Activated CD8-positive, alpha-beta memory T cell treated with anti-CD3 and anti-CD28 coated beads for 1 hour (primary cell): ENCODE measurements at places on chromosomes 16 and 17.

DNA sequence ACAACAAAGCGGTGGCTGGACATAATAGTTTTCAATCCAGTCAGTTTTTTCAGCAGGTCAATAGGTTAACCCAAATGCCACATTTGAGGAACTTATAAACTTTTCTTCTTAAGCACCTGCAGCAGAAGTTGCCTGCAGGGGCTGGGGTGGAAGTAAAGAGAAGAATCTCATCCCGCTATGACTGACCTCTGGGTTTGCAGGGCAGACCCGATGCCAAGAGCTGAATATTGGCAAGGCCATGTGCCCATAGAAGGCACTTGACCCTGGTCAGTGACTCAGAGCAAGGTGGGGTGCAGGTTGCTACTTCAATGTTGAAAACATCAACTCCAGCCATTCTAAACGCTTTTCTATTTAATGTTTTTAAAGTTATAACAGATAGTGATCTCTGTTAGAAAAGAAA is 17.9 kb upstream of the SMPD3 start:
- no peak for DNase-seq

DNA sequence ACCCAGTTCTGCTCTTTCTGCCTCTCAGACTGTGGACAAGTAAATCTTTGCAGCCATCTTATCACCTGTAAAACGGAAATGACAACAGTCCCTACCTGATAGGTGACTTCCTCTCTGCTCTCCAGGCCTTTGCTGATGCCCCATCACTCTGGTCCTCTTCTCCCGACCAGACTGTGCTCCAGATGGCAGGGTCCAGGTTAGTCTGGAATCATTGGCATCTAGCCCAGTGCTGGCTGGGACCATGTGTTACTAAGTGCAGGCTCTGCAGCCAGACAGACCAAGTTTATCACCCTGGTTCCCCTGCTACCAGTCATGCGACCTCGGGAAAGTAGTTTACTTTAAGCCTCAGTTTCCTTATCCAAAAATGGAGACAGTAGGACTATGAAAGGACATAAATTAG is 1.8 kb upstream of the NUBP1 start:
- DNase-seq = no peak

GRCh38 chr16:30876867-30877266 is 17.0 kb downstream of the BCL7C start:
- no peak for DNase-seq

DNA sequence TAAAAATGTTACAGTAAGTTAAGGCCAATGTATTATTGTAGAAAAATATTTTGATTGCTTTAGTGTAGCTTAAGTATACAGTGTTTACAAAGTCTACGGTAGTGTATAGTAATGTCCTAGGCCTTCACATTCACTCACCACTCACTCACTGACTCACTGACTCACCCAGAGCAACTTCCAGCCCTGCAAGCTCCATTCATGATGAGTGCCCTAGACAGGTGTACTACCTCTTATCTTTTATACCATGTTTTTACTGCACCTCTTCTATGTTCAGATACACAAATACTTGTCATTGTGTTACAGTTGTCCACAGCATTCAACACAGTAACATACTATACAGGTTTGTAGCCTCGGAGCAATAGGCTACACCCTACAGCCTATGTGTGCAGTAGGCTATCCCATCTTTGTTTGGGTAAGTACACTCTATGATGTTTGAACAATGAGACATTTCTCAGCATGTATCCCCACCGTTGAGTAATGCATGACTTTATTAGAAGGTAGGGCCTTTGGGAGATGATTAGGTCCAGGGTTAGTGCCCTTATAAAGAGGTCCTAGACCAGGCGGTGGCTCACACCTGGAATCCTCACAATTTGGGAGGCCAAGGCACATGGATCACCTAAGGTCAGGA is 117.8 kb downstream of the SLC39A11 start:
- DNase-seq = no peak

- DNase-seq = no peak
Measured at GRCh38 chr17:73420897-73421296, 109.1 kb upstream of the CDC42EP4 start.

DNA sequence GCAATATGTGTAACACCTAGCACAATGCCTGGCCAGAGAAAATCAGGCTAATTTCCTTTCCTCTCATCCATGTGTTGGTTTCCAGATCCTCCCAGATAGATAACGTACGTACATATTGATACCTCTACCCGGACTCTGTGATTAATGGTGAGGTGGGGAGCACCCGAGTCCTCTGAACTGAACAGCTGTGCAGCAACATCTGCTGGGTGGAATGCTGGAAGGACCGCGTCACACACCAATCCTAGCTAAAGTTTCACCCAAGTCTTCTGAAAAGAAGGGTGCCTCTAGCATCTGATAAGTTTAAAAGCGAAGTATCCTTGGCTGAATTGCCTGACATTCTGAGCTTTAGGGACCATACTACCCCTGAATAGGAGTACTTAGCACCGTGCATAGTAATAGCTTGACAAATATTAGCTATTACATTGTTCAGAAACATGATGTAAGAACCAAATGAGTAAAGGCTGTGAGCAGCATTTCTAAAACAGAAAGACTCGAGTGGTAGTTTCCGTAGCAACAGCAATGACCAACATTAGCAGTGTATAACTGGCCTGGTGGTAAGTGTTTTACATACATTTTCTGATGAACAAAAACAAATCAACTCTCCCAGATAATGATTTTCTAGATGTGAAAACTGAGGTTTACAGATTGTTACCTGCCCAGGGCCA is 91.4 kb downstream of the SYCE1L start:
- DNase-seq = no peak

DNA sequence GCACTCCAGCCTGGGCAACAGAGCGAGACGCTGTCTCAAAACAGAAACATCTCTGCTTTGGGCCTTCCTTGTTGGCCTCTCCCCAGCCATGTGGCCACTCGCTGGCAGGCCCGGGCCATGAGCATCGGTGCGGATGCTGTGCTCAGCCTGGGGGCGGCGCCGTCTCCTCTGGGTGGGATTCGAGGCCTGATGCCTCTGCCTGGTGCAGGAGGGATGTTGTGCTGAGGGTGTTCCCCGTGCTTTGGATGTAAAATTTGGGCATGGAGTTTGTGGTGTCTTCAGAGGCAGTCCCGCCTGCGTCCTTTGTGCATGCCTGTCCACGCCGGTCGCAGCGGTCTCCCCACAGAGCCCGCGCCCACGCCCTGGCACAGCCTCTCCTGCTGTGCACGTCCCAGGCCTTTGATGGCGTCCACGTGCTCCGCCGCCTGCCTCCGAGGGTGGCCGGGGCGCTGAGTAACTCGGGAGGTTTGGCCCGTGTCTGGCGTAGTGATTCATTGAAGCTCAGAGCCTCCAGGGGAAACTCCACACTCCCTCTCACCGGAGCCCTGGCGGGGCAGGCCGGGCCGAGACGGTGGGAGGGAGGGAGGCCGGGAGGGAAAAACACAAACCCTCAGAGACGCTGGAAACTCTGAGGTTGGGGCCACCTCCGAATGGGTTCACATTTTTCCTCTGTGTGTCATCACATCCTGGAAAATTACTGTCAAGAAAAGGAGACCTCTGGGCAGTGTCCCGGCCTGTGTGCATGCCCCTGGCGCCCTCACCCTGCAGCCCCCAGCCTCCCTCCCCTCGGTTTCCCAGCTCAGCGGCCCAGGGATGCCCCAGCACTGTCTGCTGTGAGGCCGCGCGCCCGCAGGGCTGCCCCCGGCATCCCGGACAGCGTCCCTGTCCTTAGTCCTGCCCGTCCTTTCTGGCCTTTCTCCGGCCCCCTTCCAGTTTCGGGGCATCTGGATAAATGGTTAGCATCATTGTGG is 19.0 kb downstream of the CENPX start:
- no peak for DNase-seq

DNA sequence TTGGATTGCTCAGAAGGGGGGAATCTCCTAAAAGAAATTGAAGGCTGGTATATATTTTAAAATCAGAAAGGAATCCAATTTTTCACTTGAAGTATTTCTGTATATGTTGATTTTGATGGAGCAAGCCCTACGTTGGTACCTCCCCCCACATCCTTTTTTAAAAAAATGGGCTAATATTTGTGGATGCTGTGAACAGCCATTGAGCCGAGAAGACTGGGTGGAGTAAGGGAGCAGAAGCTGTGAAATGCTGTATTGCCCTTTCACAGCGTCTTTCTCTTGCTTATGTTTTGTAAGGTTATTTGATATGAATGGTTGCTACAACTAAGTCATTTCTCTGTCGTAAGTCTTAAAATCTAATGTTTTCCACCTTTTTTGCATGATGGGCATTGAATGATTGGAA is 2.3 kb downstream of the PAFAH1B1 start:
- no peak for DNase-seq

GRCh38 chr16:74070237-74070636 is 226.4 kb upstream of the PSMD7 start:
- no peak for DNase-seq

DNA sequence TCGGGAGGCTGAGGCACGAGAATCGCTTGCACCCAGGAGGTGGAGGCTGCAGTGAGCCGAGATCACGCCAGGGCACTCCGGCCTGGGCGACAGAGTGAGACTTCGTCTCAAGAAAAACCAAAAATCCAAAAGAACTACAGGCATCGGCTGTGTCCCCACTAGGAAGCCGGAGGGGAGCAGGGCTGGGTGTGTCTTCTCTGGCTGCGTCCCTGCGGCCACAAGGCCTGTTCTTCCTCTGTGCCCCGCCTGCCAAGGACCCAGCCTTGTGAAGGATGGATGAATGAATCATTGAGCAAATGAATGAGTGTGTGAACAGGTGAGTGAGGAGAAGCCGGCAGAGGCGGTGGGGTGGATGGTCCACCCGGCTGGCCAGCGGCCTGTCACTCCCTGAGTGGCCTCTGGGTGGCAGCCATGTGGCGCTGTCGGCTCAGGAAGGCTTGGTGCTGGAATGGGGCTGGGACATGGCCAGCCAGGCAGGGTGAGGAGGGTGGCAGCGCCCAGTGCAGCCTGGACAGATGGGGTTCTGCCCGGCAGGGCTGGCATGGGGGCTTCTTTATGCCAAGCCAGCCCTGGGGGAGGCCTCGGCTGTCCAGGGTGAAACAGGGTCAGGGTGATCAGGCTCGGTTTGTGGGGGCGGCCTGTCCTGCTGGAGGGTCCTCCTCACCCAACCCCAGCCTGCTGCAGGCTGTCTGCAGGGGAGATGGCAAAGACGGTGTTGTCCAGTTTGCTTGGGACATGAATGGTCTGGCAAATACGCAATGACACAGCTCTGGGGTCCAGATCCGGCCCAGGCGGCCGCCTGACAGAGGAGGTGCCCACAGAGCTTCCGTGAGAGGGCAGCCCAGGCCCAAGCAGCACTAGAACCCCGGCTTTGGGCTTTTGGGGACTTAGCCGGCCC is 21.7 kb downstream of the SLC25A10 start:
- DNase-seq = no peak

DNA sequence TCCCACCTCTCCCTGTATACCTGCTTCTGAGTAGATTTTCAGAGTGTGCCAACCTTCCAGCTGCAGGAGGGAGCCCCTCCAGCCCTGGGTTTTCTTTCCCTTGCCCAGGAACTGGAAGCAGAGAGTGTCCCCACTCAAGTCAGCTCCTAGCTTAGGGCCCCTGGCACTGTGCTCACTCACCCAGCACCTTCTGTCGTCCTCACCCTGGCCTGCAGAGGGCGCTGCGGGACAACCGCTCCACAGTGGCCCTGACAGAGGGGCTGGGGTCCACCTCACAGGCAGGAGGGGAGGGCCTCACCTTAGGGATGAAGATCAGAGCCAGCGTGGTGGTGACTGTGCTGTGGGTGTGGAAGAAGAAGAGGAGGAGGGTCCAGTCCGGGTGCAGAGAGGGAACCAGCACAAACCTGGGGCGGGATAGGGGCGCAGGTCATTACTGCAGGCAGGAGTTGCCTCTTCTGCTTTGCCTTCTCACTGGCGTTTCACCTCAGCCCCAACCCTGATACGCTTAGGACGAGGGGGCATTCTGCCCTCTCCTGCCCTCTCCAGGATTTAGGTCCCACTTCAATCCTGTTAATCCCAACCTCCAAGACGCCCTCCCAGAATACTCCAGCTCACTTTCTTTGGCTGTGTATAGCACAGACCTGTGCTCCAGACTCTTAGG is 10.0 kb downstream of the GPR179 start:
- DNase-seq = no peak

DNA sequence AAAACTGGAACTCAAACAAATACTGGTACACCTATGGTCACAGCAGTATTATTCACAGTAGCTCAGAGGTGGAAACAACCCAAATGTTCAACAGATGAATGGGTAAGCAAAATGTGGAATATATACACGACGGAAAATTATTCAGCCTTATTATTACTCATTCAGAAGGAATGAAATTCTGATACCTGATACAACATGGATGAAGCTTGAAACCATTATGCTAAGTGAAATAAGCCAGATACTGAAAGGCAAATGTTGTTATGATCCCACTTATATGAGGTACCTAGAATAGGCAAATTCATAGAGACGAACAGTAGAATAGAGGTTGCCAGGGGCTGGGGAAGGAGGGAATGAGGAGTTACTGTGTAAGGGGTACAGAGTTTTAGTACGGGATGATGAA is 27.1 kb upstream of the MYLK3 start:
- DNase-seq = no peak

DNA sequence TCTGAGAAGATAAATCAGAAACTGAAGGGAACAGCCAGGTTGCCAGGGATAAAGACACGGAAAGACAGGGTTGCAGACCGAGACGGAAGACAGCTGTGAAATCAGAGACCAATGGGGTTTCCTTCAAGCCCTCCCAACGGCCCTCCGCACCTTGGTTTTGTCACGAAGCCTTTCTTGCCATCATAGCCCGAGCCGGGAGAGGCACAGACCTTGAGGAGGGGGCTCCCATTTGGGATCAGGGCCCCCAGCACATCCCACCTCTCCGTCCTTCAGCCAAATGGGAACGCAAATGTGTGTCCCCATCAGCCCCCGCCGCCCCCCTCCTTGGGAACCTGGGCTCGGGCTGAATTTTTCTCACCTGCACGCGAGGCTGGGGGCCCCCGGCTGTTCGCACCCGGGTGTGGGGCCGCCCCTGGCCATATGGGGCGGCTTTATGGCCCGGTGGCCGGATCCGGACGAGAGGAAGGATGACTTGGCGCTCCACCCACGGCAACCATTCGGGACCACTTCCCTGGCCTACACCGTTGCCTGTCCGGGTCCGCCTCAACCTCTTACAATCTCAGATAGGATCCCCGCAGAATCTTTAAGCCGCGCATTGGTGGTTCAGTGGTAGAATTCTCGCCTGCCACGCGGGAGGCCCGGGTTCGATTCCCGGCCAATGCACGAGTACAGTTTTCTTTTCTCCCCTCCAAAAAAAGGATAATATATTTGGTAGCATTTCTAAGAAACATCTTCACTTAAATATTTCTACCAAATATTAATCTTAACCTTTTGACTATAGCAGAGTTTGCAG is 1.4 kb upstream of the HES7 start:
- DNase-seq = peak; percentile 67

DNA sequence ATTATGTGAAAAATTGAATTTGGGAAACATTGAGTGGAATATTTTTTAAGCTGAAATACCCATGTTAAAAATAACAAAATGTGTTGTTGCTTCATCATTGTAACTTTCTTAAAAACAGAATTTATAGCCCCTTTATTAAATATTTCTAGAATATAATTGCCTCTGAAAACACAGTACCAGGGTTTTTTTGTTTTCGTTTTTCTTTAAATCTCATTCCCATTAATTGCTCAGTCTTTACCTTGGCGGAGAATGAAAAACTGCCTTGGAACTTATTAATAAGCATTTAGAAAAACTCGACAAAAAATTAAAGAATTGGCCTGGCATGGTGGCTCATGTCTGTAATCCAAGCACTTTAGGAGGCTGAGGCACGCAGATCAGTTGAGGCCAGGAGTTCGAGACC is 195.2 kb upstream of the TBX2 start:
- DNase-seq = no peak
